ENCODE measurements at places on chromosomes 5 and 9.

- DNase-seq: no peak
These were observed 55.6 kb downstream of the ALG2 start for GRCh38 chr9:99166149-99166548.

DNA sequence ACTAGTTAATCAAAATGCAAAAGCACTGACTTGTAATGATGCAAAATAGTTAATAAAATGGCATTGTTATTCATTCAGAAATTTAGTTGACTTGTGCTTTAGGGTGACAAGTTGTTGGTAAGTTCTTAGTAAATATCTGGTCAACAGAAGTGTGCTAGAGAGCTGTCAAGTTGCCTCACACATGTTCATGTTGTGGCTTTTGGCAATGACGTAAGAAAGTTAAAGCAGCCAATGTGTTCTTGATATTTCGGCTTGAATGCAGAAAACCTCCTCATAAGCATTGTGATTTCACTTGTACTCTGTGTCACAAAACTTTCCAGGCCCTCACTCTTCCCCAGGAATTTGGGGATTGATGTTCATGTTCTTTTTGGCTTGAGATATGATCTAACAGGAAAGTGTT lies 626.7 kb downstream of the PRR16 start:
- DNase-seq: no peak

DNA sequence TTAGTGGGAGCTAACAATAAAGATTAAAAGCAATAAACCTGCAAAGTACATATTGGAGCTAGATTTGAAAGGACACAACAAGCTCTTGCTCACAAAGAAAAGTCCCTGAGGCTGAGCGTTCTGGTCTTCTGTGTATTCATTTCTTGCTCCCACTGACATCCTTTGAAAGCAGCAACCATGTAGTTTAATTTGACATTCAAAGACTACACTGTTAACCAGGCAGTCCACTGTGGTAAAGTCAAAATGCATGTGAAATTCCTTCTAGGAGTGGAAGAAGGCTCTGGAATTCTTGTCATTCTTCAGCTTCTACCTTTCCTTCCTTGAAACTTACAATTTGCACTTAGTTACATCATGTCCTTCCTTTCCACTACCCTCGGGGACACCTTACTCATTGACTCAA lies 480.7 kb downstream of the CSNK1G3 start:
- DNase-seq: no peak

GRCh38 chr5:118253225-118254061 lies 734.9 kb downstream of the DTWD2 start:
- no peak for DNase-seq

GRCh38 chr5:110321117-110321516 lies 405.4 kb downstream of the TMEM232 start:
- DNase-seq: no peak

DNA sequence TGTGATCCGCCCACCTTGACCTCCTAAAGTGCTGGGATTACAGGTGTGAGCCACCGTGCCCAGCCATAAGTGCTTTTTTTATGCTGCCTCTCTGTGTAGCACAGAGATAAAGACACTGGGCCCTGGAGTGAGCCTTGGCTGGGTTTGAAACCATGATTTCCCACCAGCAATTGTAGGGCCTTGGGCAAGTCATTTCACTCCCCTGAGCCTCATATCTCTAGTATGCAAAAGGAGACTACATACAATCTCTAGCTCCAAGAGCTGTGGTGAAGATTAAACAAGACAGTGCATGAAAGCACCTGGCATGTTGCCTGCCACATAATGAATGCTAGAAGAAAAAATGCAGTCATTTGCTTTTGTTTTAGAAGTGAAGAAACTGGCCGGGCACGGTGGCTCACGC lies 3.9 kb downstream of the FABP6 start:
- no peak for DNase-seq

- DNase-seq: no peak
These were observed 224.8 kb downstream of the CETN3 start for GRCh38 chr5:90184764-90185163.

DNA sequence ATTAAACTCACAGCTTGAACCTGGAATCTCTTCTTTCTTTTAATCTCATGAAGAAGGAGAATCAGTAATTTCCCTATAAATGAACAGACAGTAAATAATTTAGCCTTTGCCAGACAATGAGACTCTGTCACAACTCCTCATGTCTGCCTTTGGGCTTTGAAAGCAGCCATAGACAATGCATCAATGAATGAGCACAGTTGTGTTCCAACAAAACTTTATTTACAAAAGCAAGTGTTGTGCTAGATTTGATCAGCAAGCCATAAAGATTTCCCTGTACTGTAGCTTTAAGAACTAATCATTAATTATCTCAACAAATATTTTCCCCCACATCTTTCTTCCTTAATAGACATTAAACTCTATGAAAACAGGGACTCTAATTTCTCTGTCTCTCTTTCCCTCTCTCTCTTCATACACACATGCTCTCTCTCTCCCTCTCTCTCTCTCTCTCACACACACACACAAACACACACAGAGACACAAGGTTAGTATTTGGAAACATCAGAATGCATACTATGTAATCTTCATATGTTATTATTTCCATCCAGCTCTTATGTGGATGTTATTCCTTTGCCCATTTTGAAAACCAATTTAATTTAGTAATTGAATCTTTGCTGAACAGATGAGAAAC lies 1209.8 kb upstream of the CDH6 start:
- DNase-seq: no peak

DNA sequence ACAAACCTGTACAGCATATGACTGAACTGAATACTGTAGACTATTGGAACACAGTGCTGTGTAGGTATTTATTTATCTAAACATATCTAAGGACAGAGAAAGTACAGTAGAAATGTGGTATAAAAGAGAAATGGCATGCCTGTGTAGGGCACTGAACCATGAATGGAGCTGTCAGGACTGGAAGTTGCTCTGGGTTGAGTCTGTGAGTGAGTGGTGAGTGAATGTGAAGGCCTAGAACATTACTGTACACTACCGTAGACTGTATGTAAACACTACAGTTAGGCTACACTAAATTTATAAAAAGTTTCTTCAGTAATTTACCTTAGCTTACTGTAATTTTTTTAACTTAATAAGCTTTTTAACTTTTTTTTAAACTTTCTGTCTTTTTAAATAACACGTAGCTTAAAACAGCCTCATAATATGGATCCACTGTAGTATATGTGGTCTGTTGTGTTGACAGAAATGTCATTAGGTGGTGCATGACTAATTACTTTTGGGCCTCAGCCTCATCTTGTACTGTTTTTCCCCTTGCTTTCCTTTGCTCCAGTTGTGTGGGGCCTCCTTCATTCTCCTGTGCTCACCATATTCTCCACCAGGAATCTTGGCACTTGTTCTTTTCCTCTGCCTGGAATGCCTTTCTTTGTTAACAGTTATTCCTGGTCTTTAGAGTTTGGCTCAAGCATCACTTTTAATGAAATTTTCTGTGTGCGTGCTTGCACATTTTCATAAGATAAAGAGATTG lies 8.8 kb downstream of the SPIN1 start:
- no peak for DNase-seq

- DNase-seq: no peak
These were observed 243.8 kb downstream of the CSNK1G3 start for GRCh38 chr5:123755653-123756317.

DNA sequence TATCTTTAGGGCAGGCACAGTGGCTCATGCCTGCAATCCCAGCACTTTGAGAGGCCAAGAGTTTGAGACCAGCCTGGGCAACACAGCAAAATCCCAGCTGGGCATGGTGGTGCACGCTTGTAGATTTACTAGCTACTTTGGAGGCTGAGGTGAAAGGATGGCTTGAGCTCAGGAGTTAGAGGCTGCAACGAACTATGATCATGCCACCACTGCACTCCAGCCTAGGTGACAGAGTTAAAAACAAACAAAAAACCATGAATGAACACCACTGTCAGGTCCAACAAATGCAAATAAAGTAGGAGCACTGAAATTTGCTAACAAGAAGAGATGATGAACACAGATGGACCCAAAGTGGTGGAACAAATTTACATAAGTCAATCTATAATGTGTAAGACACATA lies 4.9 kb downstream of the PTBP3 start:
- DNase-seq: no peak

DNA sequence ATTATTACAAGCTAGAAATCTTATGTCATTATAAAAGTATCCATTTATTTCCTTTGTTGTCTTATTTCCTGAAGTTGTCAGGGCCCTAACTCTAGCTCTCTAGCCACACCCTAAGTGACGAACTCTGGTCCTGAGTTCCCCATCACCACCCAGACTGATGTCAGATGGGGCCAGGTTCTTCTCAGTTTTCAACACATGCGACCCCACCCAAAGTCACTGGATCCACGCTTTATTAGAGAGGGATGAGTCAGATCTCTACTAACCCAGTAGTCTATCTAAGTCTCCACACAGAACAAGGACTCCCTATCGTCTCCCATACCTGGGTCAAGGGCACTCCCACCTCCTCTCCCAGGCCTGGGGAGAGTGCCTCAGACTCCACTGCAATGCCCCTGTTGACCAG lies 6.8 kb upstream of the FEM1C start:
- no peak for DNase-seq

GRCh38 chr5:1963941-1964451 lies 81.3 kb upstream of the IRX4 start:
- no peak for DNase-seq

DNA sequence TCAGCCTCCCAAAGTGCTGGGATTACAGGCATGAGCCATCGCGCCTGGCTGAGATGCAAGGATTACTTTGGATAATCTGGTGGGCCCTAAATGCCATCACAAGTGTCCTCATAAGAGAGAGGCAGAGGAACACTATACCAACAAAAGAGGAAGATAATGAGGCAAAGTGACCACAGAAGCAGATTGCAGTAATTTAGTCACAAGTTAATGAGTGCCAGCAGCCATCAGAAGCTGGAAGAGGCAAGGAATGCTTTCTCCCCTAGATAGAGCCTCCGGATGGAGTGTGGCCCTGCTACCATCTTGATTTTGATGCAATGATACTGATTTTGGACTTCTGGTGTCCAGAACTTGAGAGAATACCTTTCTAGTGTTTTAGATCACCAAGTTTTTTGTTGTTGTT lies 122.3 kb downstream of the SPATA31D1 start:
- no peak for DNase-seq

- DNase-seq: no peak
These were observed 23.2 kb downstream of the PRUNE2 start for GRCh38 chr9:76882686-76883085.

- DNase-seq: no peak
These were observed 107.1 kb downstream of the PALM2AKAP2 start for GRCh38 chr9:109887079-109887478.

GRCh38 chr5:157248821-157249470 lies 17.0 kb upstream of the CYFIP2 start:
- peak; percentile 23 for DNase-seq

- DNase-seq: no peak
These were observed 490 bp downstream of the ICE1 start for GRCh38 chr5:5422819-5423515.

DNA sequence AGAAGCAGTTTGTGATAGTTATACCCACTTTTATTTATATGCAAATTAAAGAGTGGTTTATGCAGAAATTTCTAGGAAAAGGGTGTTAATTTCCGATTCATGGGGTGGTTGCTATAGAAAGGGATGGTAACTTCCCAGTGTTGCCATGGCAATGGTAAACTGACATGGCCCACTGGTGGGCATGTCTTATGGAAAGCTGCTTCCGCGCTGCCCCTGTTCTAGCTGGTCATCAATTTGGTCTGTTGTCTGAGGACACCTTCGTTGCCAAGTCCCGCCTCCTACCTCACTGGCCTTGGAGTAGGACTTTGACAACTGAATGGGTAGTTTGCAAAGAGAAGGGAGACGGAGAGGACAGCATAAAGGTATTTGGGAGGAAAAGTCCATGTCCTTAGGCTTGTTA lies 74.0 kb upstream of the SMIM23 start:
- no peak for DNase-seq

DNA sequence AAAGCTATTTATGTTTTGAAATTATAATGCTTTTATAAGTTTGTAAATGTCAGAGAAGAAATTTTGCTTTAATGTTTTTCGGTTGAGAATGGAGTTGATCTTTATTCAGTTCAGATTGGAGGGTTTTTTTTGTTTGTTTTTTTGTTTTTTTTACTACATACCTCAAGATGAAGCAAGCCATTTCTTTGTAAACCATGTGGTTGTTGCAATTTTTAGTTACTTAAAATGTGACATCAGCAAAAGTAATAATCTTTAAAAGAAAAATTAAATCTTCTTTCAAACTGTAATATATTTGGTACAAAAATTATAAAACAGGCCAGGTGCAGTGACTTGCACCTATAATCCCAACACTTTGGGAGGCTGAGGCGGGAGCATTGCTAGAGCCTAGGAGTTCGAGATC lies 102.6 kb downstream of the CDC42SE2 start:
- DNase-seq: no peak

- no peak for DNase-seq
These were observed 19.8 kb downstream of the TTC23L start for GRCh38 chr5:34858790-34859189.

- DNase-seq: no peak
These were observed 61.7 kb downstream of the DAP start for GRCh38 chr5:10699281-10699874.

DNA sequence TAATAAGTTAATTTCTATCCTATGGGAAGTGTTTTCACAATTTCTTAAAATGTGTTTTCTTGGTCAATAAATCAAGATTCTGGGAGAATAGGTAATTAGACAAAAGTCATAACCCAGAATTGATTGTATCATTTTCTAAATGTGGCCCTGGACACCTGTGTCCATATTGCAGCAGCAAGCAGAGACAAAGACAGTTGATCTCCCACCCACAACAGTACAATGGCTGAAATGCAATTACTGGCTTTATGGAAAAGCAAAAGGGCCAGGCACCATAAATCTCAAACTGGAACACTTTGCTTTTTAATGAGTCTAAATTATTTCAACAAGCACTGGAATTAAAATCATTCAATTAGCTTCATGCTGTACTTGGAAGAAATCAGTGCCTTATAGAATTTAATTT lies 157.2 kb downstream of the ESM1 start:
- DNase-seq: no peak

DNA sequence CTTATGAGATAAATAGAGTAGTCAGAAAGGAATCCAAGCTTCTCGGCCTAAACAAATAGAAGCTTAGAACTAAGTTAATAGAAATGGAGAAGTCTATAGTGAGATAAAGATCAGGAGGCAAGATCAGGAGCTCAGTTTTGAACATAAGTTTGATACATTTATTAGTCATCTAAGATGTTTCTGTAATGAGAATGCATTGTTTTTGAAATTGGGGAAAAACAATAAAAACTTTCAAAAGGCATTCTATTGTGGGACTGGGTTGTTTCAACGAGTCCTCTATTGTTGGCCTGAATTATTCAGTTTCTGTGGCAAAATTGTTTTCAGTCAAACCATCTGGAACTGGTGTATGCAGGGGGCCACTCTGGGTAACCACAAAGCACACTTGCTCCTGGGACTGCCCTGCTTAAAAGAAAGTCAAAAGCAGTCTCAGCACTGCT lies 181.0 kb upstream of the CLINT1 start:
- no peak for DNase-seq

Measured in immature natural killer cell (primary cell).